ENCODE measurements at places on chromosomes 13 and 19. TPM values are rescaled to one million over a fixed set of nuclear protein-coding genes. Genes with fewer than 3 reads are reported as not detected.
A peak's percentile ranks its signal among the peaks of the same experiment; 100 is the strongest.

Gene PROZ
- total RNA-seq = not detected

DNA sequence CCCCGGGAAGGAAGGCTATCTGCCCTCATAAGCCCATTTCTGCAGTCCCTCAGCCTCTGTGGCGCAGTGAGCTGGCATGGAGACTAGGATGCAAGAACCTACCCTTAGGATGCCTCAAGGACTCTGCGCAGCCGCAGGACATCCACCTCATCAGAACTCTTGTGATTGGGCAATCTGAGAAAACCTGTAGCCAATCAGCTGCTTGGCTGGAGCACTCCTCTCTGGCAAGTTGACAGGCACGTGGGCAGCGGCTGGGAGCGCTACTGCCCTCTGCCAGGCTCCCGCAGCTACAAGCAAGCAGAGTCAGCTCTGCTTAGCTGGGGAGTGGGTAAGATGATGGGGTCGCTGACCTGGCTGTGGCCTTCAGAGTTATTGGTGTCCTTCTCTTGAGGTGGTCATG, 1.5 kb upstream of the ECSIT start:
- peak; percentile 63 for DNase-seq

GRCh38 chr19:3684054-3684816, 16.0 kb downstream of the PIP5K1C start:
- DNase-seq = no peak

- DNase-seq = no peak
These were observed 94.3 kb downstream of the INSR start for GRCh38 chr19:7199613-7200533.

- DNase-seq = no peak
These were observed 71.5 kb downstream of the KCTD15 start for GRCh38 chr19:33868076-33868735.

Gene C19orf67
- not detected for total RNA-seq

Gene POU2F2
- 52.2 TPM for total RNA-seq

DNA sequence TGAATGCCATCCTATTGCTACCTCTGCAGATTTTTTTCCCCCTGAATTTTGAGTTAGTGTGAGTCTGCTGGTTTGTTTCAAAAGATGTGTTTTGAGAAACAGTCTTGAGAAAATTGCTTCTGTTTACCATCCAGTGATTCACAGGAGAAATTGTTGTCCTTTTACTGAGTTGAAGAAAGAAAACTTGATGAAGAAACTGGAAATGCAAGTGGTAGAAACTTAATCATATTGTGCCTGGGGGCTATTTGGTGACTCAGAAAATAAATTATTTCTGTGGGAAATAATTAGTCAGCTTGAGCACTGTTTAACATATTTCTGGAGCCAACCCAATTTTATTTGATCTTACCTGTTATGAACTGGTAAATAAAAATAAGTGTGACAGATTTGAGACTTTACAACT, 35.4 kb downstream of the PAN3 start:
- no peak for DNase-seq

DNA sequence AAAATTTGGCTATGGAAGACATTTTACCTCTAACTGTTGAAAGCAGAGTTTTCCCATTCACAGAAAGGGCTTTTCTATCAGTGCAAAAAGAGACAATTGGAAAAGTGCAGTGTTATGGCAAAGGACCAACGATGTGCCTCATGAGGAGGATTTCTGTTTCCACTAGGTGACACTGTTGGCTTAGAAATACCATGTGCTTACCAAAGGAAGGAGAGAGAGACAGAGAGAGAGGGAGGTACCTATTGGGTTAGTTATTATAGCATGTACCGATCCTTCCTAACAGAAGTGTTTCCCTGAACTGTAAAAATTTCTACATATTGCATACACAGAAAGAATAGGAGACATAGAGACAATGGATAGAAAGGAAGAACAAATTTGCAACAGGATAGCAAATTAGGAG, 23.9 kb upstream of the PSG4 start:
- no peak for DNase-seq

- no peak for DNase-seq
These were observed 177.3 kb upstream of the ZNF507 start for GRCh38 chr19:32168111-32168510.

DNA sequence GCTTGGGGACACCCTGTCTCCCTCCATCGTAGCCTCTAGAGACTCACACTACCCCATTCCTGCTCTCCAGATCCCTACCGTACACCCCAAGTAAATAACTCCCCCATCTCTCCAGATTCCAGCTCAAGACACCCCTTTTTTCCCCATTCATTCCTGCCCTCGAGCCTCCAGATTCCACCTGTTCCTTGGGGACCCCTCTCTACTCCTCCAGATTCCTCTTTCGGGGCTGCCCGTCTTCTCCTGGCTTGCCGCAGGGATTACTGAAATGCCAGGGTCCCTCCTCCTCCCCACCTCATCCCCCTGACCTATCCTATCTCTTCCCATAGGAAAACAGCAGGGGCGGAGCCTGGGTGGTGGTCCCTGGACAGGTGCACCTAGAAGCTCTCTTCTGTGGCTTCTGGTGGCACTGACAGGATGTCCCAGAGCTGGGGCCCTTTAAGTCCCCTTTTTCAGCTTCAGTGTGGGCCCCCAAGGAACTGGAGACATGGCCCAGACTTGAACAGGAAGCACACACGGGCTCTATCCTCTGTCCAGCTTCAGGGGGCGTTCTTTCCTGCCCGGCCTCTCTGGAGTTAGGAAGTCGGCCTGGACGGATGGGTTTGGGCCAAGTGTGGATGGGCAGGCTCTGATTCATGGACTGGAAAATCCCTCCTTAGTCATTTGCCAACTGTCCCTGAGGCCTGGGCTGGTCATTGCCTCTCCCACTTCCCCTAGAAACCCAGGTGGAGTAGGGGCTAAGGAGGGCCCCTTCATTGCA, 1.2 kb downstream of the ZSWIM4 start:
- no peak for DNase-seq

Gene CYP4F12
- not detected for total RNA-seq

- DNase-seq = no peak
These were observed 4.9 kb upstream of the IFNL4 start for GRCh38 chr19:39253374-39254149.

Gene PRSS57
- not detected for total RNA-seq

GRCh38 chr13:98289339-98289945, 112.4 kb upstream of the RNF113B start:
- DNase-seq = no peak

Measured in activated naive CD8-positive, alpha-beta T cell treated with anti-CD3 and anti-CD28 coated beads for 36 hours (primary cell).